NCI-H1694 (cell line): ENCODE measurements at places on chromosomes 13 and 19.

DNA sequence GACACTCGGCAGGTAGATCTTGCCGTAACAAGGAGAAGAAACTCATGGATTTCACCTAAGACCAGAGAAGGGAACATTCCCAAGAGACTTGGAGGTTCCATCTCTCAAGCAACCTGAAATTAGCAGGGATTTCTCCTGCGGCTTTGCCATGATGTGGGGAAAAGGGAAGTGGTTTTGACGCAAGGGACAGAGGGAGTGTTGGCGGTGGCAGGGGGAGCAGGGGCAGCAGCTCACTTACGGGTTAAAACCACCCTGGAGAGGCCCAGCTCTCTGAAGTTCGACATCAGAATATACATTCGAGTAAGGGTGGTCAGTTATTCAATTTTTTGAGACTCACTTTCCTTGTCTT, 76.1 kb upstream of the POMP start:
- DNase-seq, result no peak

DNA sequence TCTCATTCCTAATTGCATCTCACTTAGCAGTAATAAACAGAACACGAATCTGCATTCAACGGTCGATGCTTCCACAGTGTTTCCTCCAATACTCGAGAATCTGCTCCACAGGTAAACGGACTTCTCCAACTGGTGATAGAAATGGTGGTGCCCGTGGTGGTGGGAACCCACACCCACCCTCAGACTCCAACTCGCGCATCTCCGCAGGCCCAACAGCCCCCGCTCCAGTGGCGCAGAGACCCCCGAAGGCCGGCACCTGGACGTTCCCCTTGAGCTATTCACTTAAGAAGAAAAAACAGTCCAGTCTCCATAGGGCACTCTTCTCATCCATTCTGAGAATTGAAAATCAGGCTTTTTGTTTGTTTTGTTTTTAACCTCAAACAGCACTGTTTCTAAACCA, 13.8 kb upstream of the RASA3 start:
- no peak for DNase-seq

GRCh38 chr13:73859841-73860240, 274.4 kb downstream of the KLF12 start:
- no peak for DNase-seq

- DNase-seq, result no peak
These were observed 29.5 kb downstream of the LPAR6 start for GRCh38 chr13:48383384-48383783.

- no peak for DNase-seq
These were observed 16.0 kb downstream of the UPF1 start for GRCh38 chr19:18847549-18848463.

GRCh38 chr19:46564701-46565100, 36.4 kb upstream of the CALM3 start:
- no peak for DNase-seq

- no peak for DNase-seq
These were observed 201.8 kb upstream of the MIR17HG start for GRCh38 chr13:91145571-91146205.
